Right cardiac atrium (tissue), 5 donors: ENCODE measurements at places on chromosomes 7 and 10. TPM values are rescaled to one million over a fixed set of nuclear protein-coding genes. Genes with fewer than 3 reads are reported as not detected.

CDK14 gene
- 10.7 TPM for polyA plus RNA-seq

TUBB8 gene
- not detected for polyA plus RNA-seq

NME8 gene
- polyA plus RNA-seq = not detected

ATOH7 gene
- polyA plus RNA-seq = 0.05 TPM

ZNF853 gene
- 8.2 TPM for polyA plus RNA-seq

CROT gene
- polyA plus RNA-seq = 6.3 TPM

BHLHA15 gene
- not detected for polyA plus RNA-seq

RPP30 gene
- 40.1 TPM for polyA plus RNA-seq
